Aorta (tissue), 5 donors: ENCODE measurements at places on chromosomes 3 and 15. TPM values are rescaled to one million over a fixed set of nuclear protein-coding genes. Genes with fewer than 3 reads are reported as not detected.

DNA sequence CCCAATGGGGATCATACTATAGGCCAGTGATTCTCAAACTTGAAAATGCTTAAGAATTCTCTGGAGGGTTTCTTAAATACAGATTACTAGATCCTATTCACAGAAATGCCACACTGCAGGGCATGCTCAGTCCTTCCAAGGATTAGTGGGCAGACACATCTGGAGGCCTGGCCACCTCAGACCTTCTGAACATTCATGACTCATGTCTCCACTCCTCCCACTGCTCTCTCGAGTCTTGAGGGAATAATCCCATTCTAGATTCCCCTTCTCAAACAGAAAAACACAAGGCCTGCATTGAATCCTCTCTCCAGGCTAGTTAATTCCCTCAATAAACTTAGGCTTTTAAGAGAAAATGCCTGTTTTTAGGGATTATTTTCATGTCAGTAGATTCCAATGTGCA, 22.1 kb downstream of the ZNF621 start:
- no peak for DNase-seq

PLOD2 gene
- 109 TPM for total RNA-seq

RHOV gene
- 0.19 TPM for total RNA-seq

GRCh38 chr15:101201411-101202174, 50.3 kb downstream of the CHSY1 start:
- peak; percentile 98 for DNase-seq

GRCh38 chr3:27641271-27641800, 80.8 kb downstream of the EOMES start:
- no peak for DNase-seq

DNA sequence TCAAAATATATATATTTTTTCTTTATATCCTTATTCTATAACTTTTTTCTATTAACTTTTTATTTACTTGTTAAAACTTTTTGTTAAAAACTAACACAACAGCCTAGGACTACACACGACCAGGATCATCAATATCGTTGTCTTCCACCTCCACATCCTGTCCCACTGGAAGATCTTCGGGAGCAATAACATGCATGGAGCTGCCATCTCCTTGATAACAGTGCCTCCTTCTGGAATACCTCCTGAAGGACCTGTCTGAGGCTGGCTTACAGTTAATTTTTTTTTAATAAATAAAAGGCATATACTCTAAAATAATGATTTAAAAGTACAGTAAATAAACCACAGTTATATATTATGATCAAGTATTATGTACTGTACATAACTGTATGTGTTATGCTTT, 58.9 kb downstream of the SFMBT1 start:
- no peak for DNase-seq
